Renal cortical epithelial cell (primary cell): ENCODE measurements at places on chromosomes 7 and 10. TPM values are rescaled to one million over a fixed set of nuclear protein-coding genes. Genes with fewer than 3 reads are reported as not detected.

CUBN gene
- total RNA-seq: 0.35 and 4.0 TPM in 2 replicates

GRCh38 chr10:4333459-4333894 lies 492.5 kb upstream of the AKR1E2 start:
- DNase-seq: no peak

DNA sequence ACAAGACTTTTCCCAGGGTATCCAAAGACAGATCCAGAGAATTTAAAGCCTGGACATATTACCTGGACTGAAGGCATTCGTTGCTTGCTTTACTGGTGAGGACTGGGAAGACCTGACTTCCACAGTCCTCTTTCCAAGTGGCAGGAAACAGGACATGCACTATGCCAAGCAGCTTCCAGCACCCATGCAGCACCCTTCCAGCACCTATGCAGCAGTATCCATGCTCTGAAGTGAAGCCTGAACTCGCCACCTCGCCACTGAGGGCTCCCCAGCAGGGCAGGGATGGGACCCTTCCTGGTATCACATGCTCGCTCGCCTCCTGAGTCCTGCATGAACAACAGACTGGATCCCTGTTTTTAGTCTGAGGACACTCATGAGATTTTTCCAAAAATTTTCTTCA lies 189.9 kb upstream of the KLF14 start:
- DNase-seq: no peak

- DNase-seq: peak; percentile 86
These were observed 1212.4 kb downstream of the SORCS1 start for GRCh38 chr10:105952153-105952552.

GRCh38 chr7:79714081-79714480 lies 260.6 kb upstream of the MAGI2 start:
- no peak for DNase-seq

DNA sequence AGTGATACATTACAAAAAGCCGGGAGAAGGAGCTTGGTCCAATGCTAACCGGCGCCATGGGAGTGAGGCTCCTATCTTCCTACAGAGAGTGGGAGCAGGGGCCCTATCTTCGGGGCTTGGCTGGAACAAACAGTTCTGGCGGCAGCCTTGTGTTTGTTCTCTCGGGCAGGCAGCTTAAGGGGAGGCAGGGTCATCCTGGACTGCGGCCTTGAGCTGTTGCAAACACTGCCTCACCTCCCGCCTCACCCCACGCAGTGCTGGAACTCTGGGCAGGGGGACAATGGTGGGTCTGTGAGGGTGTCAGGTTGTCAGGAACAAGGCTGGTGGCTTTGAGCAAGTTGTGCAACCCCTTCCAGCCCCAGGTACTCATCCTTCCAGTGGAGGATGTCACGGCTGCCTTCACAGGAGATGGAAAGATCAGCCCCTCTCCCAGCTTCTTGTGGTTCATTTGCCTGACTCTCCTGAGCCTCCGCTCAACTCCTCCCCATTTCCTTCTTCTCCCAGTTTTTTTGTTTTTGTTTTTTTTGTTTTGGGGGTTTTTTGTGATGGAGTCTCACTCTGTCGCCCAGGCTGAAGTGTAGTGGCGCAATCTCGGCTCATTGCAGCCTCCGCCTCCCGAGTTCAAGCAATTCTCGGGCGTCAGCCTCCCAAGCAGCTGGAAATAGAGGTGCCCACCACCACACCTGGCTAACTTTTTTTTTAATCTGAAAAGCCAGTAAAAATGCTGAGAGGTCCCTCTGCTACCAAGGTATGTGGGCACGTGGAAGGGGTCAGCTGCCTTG lies 57.4 kb downstream of the SPOCK2 start:
- no peak for DNase-seq

DNA sequence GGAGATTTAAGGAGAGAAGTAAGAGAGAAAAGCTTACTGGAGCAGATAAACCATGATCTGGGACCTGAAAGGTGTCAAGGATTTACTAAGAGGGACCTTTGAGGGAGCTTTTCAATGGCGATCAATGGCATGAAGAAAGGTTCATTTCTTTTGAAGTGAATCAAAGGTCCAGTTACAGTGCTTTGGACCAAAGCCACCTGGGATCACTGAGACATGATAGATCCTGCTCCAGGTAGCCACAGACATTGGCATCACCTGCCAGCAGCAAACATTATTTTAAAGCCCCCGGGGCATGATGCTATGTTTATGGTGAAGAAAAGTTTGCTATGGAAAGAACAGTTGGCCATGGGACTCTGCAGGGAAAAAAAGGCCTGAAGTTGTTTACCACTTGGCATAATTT lies 109.4 kb downstream of the SLC25A13 start:
- no peak for DNase-seq

- DNase-seq: no peak
These were observed 441.3 kb upstream of the MKI67 start for GRCh38 chr10:128567551-128567950.

CTAGE15 gene
- total RNA-seq: 0.87 TPM in 1 of 2 replicates, not detected in the other
